T-helper 2 cell treated with Interferon-gamma antibody and Interleukin-4, amounts not matched to agents 5 μg/mL and 100 μg/mL, for 36 hours (primary cell): ENCODE measurements at places on chromosomes 3 and 15.
A peak's percentile ranks its signal among the peaks of the same experiment; 100 is the strongest.

- peak; percentile 66 for DNase-seq
Measured at GRCh38 chr15:60077581-60078359, 73.7 kb downstream of the FOXB1 start.

- no peak for DNase-seq
Measured at GRCh38 chr3:194888916-194889315, 203.2 kb downstream of the FAM43A start.

DNA sequence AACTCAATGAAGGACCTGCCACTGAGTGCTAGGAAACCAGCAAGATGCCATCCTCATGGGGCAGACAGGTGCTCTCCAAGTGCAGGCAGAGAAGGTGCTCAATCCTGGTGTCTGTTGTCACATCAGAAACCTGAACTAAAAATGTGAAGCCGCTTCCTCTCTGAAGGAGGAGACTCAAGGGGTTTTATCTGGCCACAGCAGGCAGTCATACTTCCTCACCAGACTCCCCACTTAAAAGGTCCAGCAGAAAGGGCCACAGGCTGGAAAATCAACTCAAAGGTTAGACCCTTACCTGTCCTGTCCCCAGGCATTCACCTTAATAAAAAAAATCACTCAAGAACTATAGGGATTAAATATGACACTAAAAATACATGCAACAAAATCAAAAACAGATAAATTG lies 4.8 kb downstream of the CCDC12 start:
- no peak for DNase-seq

DNA sequence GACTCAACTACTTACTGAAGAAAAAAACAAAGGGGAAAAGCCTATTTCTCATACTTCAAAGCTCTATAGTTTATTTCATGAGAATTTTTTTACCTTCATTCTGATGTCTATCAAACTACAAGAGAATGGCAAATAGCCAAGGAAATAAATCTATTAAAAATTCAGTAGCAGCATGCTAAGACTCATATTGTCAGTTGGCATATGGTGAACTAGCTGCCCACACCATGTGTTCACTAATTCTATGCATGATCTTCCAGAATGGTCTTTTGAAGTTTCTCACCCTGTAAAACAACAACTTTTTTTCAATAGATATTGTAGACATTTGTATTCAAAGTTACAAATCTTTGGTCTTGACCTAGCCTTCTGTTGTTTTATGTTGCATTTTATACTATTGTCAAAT lies 386.2 kb downstream of the RSL24D1 start:
- no peak for DNase-seq

DNA sequence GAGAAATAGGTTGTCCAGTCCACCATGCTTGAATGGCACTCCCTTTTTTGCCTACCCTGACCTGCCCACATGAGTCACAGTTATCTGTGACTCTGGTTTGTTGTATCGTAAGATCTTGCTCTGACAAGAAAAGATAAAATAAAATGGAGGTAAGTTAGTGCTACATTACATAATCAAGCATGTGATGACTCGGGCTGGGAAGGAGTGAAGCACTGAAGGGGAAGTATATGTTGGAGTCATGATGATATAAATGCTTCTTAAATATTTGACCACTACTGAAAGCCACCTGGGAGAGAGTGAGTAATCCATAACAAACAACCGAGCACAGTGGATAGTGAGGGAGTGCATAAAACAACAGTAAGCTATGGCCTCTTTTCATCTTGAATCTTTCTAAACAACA lies 124.4 kb downstream of the SHOX2 start:
- DNase-seq = no peak

DNA sequence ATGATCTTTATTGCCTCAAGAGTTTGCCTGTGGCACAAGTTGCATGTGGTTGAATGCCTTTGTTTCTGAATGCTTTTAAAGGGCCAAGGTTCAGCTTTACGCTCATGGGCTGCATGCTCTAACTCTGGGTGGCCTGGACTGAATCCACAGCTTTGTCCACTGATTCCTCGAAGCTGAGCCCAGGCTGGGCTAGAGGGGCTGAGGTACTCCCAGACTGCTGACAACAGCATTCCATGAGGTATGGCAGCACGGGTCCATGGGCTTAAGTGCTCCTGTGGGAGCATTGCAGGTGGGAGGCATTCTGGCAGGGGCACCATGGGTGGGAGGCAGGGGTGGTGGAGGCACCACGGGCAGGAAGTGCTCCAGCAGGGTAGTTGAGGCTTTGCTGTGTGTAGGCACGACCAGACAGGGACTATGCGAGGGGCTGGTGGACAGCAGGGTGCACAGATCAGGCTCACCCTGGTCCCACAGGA lies 61.6 kb downstream of the GLCE start:
- DNase-seq = no peak

GRCh38 chr3:188207941-188208515 lies 54.1 kb downstream of the LPP start:
- no peak for DNase-seq

DNA sequence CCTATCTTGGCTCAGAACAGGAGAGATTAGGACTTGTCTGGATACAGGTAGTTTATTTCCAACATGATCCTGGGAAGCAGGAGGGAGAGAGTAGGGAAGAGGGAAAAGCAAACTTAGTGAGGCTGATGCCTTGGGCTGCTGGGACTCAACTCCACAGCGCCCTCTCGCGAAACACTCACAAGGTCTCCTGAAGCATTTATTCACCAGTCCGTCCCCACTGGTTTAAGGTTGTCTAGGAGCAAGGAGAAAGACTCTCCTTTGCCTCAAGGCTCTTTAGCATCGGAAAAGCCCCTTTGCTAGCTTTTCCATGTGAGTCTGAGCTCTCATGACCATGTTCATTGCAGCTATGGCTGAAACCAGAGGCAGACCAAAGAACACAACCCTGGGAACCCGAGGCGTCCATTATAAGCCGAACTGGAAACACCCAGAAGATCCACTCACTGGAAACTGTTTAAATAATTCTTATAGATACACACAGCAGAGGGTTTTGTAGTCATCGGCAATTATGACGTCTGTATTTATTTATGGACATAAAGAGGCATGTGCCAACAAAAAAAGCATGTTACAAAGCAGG lies 244.5 kb downstream of the CD47 start:
- DNase-seq = no peak

DNA sequence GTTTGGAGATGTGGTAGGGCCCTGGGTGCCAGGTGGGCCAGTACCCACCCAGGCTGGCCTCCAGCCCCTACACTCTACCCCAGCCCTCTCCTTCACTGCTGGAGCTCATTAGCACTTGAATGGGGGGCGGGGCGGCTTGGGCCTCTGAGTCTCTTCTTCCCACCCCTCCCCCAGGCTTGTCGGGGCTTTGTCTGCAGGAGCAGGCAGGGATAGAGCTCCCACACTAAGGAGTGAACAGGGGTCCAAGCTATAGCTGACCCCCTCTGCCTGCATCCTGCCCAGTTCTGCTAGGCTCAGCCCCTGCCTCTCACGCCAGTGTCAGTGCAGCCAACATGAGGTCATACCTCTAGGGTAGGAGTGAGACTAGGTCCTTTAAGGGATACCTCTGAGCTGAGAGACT lies 5.2 kb downstream of the GNAI2 start:
- DNase-seq = no peak

GRCh38 chr3:170307671-170308405 lies 49.7 kb upstream of the SKIL start:
- DNase-seq = no peak

DNA sequence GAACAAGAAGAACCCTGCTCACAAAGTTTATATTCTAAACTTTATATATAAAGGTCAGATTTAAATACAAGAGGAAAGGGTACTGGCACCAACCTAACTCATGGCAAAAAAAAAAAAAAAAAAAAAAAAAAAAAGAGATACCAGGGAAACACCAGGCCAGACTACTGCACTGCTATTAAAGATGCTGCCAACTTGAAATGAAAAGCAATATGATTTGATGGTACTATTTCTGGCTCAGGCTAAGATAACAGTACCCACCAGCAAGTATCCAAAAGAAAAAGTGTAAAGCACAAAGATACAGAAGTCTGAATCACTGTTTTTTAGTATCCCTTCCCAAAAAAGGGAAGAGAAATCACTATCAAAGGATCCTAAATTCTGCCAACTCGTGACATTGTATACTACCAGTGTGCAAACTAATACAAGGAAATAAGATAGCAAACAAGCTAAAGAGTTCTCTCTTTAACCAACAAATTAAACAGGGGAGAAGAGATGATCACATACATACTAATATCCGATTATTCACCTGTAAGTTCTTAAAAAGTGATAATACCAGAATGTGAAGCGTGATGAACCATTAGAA lies 28.4 kb downstream of the PEAK1 start:
- no peak for DNase-seq

GRCh38 chr15:27767918-27768640 lies 331.0 kb downstream of the OCA2 start:
- DNase-seq = no peak

- peak; percentile 80 for DNase-seq
Measured at GRCh38 chr15:44536302-44536961, 515 bp upstream of the EIF3J start.
